Body of pancreas (tissue), 4 donors: ENCODE measurements at places on chromosomes 12 and 14.

- DNase-seq, result no peak
Observed at GRCh38 chr14:35221462-35221861, 70.7 kb upstream of the PSMA6 start.

DNA sequence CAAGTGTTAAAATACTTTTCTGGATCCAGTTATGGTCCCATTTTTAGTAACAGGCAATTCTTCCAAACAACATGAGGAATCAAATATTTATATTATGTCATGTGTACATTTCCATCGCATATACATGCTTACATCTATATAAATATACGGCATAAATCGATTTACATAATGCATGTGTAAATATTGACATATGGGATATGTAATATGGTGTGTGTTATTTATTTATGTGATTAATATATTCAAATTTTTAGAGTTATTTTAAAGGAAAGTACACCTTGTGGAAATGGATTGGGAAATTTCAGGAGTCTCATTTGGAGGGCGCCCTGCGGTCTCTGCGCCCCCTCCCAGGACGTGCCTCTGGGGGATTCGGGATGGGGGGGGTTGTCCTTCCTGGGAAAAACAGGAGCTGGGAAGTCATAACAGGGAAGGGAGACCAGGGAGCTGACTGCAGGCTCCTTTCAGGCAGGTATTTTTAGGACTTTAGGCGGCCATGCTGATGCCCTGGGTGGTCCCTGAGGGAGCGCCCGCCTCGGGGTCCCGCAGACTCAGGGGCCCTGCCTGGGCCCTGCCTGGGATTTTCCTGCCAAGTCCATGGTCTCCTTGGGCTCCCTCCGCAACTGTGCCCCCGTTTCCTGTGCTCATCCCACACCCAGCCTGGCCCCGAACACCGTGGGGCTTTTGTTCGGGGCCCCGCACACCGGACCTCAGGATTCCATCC is 82.7 kb upstream of the SFSWAP start:
- DNase-seq, result no peak

- DNase-seq, result no peak
Observed at GRCh38 chr12:119016715-119017114, 35.4 kb downstream of the SRRM4 start.

DNA sequence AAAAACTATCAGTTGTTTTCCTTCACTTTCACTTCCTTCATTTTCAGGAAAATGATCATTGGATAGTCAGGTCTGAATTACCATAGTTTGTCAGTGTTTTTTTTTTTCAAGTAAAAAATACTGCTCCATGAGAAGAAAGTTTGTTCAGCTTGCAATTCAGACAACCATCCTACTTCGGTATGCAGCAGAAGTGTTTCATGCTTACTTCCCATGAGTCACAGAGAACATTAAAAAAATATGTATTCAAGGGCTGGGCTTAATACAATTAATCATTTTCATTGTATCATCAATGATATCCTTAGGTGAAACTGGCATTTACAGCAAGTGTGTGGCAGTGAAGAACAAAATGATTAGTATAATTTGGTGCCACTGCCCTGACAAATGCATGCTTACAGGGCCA is 21.6 kb downstream of the PYM1 start:
- no peak for DNase-seq

DNA sequence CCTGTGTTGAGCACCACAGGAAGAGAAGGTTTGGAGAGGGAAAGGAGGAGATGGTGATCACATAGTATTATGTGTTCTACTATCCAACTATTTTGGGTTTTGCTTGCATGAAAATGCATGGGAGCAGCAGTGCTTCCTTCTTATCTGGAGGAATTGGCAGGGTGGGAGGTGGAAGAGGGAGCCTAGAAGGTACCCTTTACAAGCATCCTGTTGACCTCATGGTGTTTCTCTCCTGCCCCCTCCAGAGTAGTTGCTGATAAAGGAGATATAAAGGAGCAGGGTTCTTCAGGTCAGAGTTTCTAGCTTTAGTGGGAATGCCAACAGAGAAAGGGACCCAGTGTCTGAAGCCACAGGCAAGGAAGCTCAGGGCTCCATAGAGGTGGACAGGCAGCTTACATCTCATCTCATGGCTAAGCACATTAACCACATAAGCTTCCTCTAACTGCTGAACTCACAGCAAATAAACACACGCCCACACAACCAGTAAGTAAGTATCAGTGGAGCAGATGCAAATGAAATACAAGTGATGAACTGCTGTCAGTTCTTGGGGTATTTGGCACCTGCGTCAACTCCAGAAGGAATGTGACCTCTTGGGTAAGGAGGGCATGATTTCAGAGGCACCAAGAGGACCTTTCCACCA is 174.2 kb upstream of the SLC38A2 start:
- DNase-seq, result no peak

- DNase-seq, result peak; percentile 57
Observed at GRCh38 chr14:90628825-90629224, 187.4 kb downstream of the TTC7B start.

DNA sequence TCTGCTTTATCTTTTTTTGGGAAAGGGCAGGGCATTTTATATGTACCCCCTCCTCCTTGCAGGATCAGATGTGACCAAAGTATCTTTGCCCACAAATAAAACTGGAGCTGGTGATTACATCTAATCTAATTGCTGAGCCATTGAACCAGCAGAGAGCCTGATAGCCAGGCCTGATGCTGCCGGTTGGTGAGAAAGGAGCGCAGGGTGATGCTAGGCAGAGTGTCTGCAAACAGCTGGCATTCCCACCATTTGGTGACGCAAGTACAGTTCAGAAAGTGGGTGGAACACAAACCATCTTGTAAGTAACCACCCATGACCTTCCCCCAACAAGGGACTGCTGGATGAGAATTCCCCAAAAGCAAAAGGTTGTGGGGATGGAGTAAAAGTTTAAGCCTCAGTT is 12.7 kb downstream of the DPPA3 start:
- DNase-seq, result no peak

GRCh38 chr14:65864549-65864948 is 452.0 kb downstream of the FUT8 start:
- no peak for DNase-seq

GRCh38 chr12:52029685-52030084 is 21.6 kb upstream of the NR4A1 start:
- peak; percentile 65 for DNase-seq

DNA sequence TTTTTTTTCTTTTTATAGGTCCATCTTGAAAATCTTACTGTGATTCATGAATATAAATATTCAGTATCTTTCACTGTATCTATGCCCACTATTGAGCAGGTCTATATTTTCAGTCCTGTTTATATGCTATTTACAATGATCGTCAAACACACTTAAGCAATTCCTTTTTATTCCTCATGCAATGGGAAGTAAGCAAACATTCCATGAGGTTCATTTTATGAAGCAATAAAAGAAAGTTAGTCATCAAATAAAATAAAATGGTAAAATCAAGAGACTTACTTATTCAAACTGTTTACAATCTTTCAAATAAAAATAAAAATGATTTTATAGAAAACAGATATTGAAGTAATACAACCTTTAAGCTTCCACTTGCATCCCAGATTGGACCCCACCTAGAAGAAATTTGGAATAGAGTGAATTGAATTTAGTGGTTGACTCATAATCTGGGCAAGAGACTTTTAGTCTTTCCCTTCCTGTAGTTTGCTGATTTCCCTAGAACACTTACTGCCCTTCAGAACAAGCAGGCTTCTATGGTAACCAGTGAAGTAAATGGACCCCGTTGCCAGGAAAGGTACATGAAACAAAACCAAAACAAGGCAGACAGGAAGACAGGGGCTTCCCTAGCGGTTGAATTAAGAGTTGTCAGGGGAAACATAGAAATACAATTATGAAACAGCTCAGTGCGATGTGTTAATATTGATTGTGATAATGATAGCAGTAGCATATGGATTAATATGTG is 241.0 kb upstream of the ATP2B1 start:
- DNase-seq, result peak; percentile 35

DNA sequence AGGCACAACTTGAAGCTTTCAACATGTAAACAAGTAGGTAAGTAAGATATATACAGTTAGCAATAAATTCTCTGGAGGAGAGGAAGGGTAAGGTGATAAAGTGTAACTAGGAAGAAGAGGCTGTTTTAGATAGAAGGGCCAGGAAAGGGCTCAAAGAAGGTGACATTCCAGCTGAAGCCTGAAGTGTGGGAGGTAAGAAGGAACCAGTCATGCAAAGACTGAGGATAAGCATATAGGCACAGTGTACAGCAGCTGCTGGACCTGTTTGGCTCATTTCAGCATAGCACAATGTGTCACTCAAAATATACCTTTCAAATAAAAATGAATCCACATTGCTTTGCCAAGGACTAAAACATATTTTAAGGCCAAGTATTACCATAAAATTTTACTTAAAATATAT is 28.6 kb upstream of the ARL1 start:
- DNase-seq, result no peak

DNA sequence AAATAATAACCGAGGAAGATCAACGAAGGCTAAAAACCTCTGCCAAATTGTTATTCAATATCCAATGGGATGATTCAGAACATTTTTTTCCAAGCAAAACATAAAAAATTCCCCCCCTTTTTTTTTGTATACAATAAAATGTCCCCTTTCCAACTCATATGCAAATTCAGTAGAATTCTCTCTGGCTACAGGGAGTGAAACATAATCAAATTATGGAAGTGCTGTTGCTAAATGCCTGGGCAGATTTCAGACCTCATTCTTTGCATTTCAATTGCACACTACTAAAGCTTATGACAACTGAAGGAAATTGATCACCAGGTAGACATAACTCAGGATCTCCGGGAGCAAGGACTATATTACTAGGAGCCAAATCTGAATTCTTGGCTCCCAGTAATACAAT is 51.0 kb downstream of the LMNTD1 start:
- DNase-seq, result no peak

- no peak for DNase-seq
Observed at GRCh38 chr12:94140556-94140955, 7.8 kb upstream of the PLXNC1 start.

DNA sequence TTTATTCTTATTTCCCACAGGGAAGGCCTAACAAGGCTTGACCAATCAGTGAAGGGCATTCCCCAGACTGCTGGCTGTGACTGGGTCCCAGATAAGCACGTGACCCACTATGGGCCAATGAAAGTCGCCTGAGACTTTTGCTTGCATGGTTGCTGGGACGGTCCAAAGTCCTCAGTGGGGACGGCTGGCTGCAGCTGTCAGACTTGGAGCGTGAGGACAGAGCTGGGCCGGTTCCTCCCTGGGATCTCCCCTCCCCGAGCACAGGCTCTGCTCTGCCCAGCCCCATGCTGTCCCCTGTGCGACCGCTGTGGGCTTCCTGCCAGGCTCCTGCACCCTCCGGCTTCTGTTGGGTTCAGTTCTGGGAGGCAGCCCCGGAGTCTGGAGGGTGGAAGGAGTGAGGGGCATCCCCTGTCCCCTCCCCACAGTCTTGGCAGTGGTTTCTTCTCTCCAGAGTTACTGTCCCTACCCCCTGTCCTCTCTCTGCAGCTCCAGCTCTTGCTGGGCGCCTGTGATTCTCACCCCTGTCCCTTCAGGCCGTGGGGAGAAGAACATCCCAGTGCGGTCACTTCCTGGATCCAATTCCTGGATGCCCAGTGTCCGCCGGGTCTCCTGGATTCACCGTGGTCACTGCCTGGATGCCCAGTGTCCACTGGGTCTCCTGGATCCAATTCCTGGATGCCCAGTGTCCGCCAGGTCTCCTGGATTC is 50.1 kb downstream of the GALNT9 start:
- DNase-seq, result peak; percentile 37

DNA sequence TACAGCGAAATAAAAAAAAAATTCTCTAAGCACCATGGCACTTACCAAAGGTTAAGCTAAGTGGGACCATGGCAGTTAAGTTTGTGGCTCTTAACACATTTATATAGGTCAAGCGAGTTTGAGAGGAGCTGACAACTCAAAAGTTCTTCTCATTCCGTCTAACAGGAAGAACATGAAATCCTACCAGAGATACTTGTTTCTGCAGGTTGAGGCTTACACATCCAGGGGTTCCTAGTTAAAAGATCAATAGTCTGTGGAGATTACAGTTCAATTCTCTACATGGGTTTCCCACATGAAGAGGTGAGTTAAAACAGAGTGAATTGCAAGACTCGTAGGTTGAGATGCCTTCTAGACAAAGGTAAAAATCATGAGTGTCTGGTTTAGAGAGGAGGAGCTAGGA is 142.6 kb downstream of the EMP1 start:
- DNase-seq, result no peak

DNA sequence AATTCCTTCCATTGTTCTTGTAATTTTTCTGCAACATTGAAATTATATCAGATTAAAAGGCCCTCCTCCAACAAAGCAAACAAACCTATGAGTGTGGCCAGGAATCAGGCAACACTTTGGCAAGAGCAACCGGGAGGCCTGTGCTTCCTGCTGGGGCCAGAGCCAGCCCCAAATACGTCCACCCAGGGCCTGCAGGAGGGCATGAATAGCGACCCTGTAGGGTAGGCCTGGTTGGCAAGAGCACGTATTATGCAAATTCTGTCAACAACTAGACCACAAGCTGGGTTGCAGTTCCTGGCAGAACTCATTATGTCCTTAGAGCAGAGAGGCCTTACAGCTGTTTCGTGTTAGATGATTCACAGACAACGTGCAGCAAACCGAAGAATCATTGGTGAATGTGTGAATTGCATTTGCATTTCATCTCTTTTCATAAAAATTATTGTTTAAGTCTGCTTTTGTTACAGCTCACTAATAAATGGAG is 26.9 kb upstream of the LGALS3 start:
- peak; percentile 78 for DNase-seq

- no peak for DNase-seq
Observed at GRCh38 chr12:87676731-87677130, 352.5 kb downstream of the C12orf50 start.

GRCh38 chr14:65237941-65238340 is 135.6 kb upstream of the MAX start:
- DNase-seq, result no peak

DNA sequence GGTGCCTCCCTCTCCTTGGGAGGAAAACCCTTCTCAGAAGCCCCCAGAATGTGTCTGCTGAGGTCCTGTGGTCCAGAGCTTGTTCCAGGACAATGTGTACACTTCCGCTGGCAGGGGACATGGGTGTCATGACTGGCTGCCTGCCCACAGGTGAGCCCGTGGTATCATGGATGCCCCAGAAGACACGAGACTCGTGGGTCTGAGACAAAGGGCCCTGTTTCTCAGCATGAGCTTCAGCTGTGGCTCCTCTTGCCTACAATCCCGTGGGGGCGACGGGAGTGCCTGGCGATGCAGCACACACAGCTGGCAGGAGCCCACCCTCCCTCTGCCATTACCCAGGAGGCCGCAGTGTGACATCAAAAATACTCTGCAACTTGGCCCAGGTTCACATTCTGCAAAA is 7.0 kb downstream of the TMEM121 start:
- no peak for DNase-seq

GRCh38 chr12:60201891-60202290 is 606.1 kb downstream of the SLC16A7 start:
- DNase-seq, result no peak

DNA sequence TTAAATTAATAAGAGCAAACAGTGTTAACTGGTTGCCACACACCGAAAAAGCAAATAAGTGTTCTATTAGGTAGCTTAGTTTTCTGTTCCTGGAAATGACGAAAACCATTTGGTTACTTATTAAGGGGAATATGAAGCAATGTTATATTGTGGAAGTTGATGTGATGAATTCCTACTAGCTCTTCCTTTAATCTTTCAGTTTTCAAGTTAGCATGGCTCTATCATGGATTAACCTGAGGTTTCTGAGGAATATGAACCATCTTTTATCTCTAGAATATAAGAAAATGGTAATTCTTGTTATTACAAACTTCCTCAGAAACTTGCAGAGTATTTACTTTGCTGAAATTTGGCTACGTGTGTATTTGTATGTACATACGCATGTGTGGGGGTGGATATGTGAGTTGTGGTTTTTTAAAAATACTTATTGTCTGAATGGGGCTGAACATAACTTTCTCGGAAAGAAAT is 245.7 kb downstream of the KCNC2 start:
- DNase-seq, result no peak
